ENCODE measurements at places on chromosomes 4 and X. TPM values are rescaled to one million over a fixed set of nuclear protein-coding genes. Genes with fewer than 3 reads are reported as not detected.

- DNase-seq: peak; percentile 10
- peaks cover 3% of the 10 kb centered on the region for H3K27me3 ChIP-seq
- H3K4me3 ChIP-seq: no peak overlapping the region
Observed at GRCh38 chrX:118847676-118848075, 24.1 kb downstream of the ZCCHC12 start.

- H3K27ac ChIP-seq: no peak overlapping the region
- H3K4me3 ChIP-seq: no peak overlapping the region
- no peaks in the 10 kb centered on the region for H3K4me1 ChIP-seq
- H3K36me3 ChIP-seq: peaks cover 2% of the 10 kb centered on the region
- DNase-seq: no peak
Observed at GRCh38 chr4:186554539-186554913, 841 bp downstream of the MTNR1A start.

The SPRY1 gene
- total RNA-seq: 7.8 TPM

DNA sequence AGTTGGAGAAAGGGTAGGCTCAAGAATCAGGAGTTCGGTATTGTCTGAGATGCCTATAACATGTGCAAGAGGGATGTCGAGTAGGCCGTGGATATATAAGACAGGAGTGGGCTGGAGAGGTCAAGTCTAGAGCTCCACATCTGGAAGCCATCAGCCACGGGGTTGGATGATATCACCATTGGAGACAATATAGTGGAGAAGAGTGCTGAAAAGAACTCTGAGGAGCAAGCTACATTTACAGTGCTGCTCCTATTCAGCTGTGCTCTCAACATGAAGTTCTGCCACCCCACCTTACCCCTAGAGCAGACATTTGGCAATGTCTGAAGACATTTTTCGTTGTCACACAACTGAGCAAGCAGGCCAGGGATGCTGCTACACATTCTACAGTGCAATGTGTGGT is 20.9 kb upstream of the PLAC1 start:
- H3K4me1 ChIP-seq: no peaks in the 10 kb centered on the region
- H3K4me3 ChIP-seq: no peak overlapping the region
- no peaks in the 10 kb centered on the region for H3K27me3 ChIP-seq
- no peak for DNase-seq
- no peak overlapping the region for H3K27ac ChIP-seq
- H3K36me3 ChIP-seq: no peaks in the 10 kb centered on the region

DNA sequence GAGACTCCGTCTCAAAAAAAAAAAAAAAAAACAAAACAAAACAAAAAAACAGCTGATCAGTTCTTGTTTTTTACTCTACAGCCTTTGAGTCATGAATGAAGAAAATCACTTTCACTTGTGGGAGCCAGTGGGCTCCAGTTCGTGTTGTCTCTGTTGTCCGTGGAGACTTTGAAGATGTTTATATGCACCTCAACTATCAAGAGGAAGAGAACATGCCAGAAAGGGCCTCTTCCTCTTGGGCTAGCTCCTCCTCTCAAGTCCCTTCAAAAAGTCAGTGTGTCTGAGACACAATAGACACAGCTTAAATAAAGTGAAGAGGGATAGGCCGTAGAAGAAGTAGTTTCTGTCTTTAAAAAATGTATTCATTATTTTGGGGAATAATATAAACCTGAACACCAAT is 182.7 kb downstream of the KDR start:
- H3K36me3 ChIP-seq: peaks cover 4% of the 10 kb centered on the region
- H3K27ac ChIP-seq: peak overlapping the region; percentile 86
- no peaks in the 10 kb centered on the region for H3K27me3 ChIP-seq
- H3K4me1 ChIP-seq: peaks cover 40% of the 10 kb centered on the region
- DNase-seq: peak; percentile 65
- peak overlapping the region; percentile 26 for H3K4me3 ChIP-seq
